ENCODE measurements at places on chromosomes 4 and X.

DNA sequence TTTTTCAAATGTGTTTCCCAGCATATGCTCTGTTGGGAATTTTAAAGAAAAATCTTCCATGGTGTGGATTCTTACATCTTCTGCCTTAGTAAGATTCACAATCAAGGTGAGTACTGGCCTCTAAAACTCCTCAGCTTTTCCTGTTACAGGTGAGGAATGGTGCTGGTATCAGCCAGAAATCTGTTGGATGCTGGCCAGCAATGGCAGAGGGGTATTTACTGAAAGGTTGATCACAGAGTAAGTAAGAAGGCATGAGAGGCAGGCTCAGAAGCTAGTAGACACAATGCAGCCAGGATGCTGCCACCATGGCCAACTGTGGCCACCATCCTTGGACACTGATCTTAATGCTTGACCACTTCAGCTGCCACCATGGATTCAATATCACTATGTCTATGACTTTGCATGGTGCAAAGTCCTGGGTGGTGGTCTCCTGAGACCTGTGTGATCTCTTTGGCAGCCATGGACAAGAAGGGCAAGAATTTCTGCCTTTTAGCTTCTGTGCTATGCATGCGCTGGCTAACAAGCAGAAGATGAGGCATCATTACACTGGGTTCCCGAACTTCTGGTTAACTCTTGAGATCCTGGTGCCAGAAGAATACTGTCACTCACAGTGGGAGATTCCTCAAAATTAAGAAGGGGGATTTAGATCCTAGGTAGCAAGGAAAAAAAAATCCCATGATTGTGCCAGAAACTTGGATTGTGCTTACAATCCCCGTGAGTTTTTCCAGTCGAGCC, 60.2 kb downstream of the CHRNA9 start:
- no peak for DNase-seq

GRCh38 chr4:113559947-113560346, 201.6 kb downstream of the CAMK2D start:
- no peak for DNase-seq

- no peak for DNase-seq
These were observed 3.3 kb downstream of the MYL5 start for GRCh38 chr4:677431-678293.

- DNase-seq, result no peak
These were observed 94.0 kb upstream of the TBL1X start for GRCh38 chrX:9370893-9371292.

DNA sequence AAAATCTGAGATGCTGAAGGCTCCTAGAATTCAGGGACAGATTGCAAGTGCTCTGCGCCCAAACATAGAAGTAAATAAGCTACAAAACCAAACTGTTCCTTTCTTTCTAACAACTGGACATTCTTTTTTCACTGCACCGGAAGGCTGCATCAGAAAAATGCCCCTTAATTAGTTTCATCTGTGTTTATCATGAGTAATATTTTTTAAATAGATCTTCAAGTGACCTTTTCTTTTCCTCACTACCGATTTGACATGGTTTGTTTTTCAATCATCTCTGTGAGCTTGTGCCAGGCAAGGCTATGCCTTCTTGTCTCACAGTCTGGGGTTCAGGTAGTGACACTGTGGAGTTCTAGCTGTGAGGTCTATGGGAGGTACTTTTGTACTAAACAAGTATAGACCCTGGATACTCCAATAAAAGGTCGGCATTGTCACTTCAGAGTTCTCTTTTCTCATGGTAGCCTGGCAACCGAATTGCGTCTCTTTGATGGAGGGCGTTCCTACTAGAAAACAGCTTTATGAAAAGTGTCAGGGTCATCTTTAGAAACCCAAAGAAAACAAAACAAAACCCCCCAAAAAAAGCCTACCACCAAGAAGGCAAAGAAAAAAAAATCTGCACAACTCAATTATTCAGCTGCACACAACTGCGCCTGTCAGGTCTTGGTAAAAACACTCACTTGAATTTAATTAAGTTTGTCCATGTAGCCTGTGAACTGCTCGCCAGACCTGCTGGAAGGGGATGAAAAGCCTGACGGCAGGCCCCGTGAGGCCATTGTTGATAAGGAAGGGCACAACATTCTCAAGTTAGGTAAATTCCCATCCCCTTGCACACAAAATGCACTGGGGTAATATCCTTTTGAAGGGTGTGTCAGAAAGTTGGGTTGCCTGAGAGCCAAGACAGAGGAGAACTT, 22.8 kb upstream of the ADAMTS3 start:
- DNase-seq, result no peak

DNA sequence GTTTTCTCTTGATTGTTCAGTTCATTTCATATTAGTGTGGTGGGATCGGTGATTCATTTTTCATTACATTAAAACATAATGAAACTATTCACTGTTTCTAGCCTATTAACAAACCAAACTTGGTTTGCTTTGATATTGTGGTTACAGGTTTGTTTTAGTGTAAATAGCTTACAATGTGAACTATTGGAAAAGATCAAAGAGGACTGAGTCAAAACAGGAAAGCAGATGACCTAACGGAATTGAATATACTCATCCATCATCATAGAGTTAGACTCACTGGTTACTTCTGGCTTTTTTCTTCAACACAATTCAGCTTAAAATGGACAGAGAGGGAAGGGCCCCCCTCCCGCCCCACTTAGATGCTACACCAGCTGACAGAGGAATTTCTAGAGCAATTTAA, 616.2 kb upstream of the AADAT start:
- no peak for DNase-seq

- DNase-seq, result no peak
These were observed 143.1 kb downstream of the C4orf33 start for GRCh38 chr4:129239088-129239487.

GRCh38 chr4:94497690-94498089, 45.9 kb downstream of the PDLIM5 start:
- no peak for DNase-seq

- DNase-seq, result no peak
These were observed 169.9 kb downstream of the AFF2 start for GRCh38 chrX:148670277-148670676.

DNA sequence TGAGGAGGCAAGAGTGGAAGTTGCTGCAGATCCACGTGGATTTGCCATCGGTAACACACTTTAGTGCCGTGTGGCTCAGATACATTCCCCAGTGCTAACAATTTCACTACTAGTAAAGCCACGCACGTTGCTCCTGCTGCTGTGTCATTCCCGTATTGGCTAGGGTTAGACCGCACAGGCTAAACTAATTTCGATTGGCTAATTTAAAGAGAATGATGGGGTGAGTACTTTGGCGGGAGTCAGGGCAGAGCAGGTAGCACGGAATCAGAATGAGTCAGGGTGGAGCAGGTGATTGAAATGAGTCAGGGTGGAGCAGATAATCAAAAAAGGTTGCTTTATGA, 1337.5 kb downstream of the FSTL5 start:
- no peak for DNase-seq

GRCh38 chr4:68175562-68176155, 46.0 kb upstream of the TMPRSS11F start:
- no peak for DNase-seq

DNA sequence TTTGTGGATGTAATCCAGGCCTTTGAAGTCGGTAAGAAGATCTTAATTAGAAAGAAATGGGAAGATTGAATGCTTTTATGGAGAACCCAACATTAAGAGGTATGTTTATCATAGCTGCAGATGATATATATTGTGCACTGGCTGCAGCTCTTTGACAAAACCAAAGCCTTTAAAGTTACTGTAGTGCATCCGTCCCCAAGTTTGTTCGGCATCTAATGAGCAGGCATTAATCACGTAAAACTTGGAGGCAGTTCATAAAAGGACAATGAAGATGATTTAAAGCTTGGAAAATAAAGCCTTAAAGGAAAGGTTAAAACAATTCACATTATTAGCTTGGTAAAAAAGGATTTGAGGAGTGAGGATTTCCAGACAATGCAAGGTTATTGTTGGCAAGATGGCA, 150.8 kb upstream of the ARX start:
- DNase-seq, result no peak

DNA sequence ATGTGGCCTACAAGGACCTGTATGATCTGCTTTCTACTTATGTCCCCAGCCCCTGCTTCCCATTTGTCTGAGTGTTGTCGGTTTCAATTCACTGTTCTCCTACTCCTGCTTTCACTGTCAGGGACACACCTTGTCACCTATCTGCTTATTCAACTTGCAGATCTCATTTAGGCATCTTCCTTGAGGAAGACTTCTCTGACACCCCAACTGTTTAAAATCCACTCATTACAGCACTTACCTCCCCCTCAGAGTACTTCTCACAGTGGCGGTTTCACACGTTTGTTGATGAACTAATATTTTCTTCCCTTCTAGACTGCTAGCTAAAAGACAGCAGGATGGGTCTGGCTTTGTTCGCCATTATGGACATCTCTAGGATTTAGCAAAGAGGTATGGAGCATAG, 279.9 kb upstream of the TET2 start:
- no peak for DNase-seq

- no peak for DNase-seq
These were observed 36.3 kb upstream of the RBPJ start for GRCh38 chr4:26284536-26284935.

DNA sequence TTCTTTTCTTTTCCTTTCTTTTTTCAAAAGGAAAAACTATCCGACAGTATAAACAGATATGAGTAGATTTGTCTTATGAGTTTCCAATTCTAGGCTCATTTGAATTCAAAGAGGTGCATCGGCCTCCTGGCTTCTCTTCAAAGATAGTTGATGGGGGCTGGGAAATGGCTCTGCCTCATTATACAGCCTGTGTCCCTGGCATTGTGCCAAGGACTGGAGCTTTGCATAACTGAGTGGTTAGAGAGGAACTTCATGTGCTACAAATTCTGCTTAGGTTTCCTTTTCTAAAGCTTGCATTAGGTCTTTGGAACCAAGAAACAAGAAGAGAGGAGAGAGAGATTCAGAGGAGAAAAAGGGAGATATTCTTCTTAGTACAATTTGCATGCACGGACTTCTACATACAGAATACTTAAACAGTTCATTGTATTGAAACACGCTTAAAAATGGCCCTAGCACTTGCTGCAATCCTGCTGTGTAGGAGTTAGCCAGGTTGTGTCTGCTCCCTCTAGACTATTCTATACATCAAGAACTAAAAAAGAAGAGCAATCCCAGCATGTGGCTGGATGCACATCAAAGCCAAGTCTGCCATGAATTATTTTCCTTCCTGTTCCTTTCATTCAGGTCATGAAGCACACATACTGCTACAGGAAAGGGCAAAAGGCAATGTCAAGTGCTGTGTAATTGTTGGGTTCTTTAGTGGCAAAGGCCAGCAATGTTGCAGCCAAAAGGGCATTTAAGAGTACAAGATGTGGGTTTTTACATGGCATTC, 70.9 kb downstream of the INTS12 start:
- DNase-seq, result no peak

- peak; percentile 58 for DNase-seq
These were observed 111.0 kb downstream of the DHX15 start for GRCh38 chr4:24473309-24473721.

DNA sequence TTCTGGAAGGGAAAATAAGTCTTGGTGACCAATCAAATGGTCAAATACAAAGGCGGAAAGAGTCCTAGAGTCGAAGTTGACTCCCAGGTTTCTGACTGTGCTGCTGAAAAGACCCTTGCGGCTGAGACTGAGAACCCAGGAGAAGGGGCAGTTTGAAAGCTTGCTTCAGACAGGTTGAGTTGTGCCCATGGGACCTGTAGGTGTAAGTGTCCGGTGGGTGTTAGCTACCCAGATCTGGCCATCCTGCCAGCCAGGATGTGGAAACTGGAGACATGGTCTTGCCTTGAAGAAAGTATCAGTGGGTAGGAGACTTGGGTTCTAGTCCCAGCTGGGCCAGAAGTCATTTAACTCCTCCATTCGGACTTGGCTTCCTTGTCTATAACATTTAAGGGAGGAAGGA, 275.2 kb downstream of the EVC2 start:
- DNase-seq, result no peak

- no peak for DNase-seq
These were observed 203.8 kb upstream of the PSAPL1 start for GRCh38 chr4:7638489-7638888.

- no peak for DNase-seq
These were observed 15.1 kb downstream of the SLC2A9 start for GRCh38 chr4:10006231-10006600.

DNA sequence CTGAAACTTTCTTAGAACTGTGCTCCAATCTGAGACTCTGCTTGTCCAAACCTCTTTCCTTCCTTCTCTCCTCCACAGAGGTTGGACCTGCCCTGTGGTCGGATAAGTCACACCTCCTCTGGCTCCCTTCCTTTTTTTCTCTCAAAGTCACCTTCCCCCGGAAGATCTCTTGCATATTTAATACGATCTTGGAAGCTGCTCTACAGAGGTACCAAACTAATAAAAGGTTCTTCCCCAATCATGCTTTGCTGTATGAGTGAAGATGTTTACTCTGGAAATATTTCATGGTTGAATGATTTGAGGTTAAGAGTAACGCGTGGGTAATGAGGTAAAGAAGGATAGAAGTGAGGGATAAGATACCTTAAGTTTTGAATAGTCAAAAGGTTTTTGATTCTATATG, 166.0 kb downstream of the ATG4A start:
- no peak for DNase-seq

DNA sequence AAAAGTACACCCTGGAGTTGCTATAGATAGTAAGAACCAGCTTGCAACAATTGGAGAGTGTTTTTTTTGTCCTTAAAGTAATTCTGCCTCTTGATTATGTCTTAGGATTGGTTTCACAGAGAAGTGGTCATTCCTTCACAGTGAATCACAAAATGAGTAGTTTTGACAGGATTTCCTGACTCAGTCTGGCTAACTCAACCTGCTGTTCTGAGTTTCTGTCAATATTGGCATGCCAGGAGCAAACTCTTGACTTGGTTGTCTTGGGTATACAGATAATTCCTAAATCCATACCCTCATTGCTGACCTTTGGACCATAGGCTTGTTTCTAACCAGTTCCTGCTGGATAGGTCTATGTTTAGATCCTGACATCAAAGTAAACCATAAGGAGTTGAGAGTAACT, 9.4 kb downstream of the FHIP1A start:
- no peak for DNase-seq

Measured in H54 (cell line).